Spleen (tissue), 13 donors: ENCODE measurements at places on chromosomes 1 and 21. TPM values are rescaled to one million over a fixed set of nuclear protein-coding genes. Genes with fewer than 3 reads are reported as not detected.

- DNase-seq, result no peak
These were observed 171.1 kb downstream of the DAB1 start for GRCh38 chr1:57252597-57253294.

Gene HUNK
- 0.09 TPM for total RNA-seq

GRCh38 chr1:226371027-226371694 is 36.7 kb downstream of the PARP1 start:
- no peak for DNase-seq

GRCh38 chr1:111802110-111802509 is 46.4 kb downstream of the DDX20 start:
- DNase-seq, result no peak

DNA sequence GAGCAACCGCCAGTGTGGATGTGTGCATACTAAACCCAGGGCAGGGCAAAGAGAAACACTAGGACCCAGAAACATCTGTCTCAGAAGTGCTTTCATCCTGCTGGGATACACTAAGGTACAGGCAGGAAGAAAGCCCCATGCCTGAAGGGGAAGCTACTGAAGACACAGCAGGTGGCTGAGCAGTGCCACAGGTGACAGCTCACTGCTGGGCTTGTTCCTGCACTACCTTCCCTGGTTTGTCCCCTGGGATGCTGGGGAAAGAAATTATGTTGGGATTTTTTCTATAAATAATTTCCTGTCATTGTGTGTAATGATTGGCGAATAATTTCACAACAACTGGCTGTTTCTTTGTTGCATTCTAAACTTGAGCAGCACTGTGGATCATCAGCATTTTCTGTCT is 245.3 kb upstream of the RAB4A start:
- DNase-seq, result no peak

- DNase-seq, result no peak
These were observed 11.0 kb upstream of the ZFP69B start for GRCh38 chr1:40439247-40439646.

DNA sequence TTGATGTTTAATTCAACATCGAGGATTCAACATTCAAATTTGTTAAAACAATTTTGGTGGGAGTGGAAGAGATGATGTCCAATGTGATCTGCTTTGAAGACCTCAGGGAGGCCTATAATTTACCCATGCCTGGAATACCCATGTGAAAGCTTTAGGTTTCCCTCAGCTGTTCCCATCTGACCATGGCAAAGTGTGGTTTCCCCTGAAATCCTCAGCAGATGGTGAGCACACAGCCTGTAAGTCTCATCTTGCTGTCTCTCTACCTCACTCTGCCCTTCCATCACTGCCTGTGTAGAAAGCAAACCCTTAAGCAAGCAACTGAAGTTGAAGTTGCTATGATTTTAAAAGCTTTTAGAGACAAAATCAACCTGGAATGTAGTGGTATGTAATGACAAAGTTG is 80.1 kb upstream of the ATF3 start:
- DNase-seq, result no peak

Gene NECTIN4
- total RNA-seq, result not detected

Gene CRABP2
- total RNA-seq, result 1.2 TPM

Gene CDC20
- total RNA-seq, result 3.8 TPM

Gene CD244
- total RNA-seq, result 23.4 TPM

DNA sequence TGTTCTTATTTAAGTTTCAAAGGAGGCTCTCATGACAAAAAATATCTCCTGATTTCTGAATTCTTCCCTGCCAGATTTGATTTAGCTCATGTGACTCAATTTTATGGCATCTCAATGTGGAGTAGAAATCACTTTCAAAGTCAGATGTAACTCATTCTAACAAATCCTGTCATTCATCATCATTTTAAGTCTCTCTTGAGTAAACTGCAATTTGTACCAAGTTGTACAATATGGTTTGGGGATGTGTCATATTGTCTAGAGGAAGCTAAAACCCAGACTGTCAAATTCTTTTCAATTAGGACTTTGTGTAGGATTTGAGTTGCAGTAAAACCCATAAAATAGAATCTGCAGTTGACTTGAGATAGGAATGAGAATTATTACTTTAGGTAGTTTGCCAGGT is 2101.0 kb downstream of the NCAM2 start:
- DNase-seq, result no peak

DNA sequence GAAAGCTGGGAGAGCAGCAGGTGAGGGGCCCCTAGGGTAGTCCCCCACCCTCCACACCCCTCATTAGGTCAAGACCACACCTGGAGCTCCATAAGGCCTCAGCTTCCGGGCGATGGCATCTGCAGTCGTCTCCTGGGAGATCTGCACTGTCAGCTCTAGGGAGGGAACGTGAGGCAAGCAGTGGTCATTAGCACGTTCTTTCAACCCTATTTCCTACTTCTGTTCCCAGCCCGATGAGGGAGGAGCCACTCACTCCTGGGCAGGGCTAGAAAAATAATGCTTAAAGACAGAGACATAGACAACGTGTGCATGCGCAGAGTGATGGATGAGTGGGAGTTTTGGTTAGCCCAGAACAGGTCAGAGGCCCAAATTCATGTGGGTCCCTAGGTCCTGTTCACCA is 9.7 kb downstream of the KDF1 start:
- DNase-seq, result peak; percentile 20

Gene CFAP74
- total RNA-seq, result 0.32 TPM

Gene ERICH3
- 0.65 TPM for total RNA-seq

Gene STYXL2
- not detected for total RNA-seq

DNA sequence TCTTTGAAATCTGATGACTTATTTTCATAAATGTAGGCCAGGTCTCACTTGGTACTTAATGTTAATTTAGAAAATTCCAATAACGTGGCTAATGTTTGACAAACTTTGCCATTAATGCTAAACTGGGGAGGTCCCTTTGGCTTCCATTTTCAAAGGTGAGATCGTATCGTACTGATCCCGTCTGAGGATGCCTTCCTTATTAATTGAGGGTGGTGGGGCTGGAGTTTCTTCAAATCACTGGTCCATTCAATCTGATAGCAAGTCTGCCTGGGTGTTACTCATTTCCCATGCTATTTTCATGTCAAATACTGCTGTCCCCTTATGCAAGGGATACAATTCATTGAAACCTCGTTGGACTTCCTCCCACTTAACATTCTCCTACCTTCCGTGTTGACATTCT is 327.1 kb downstream of the DISC1 start:
- no peak for DNase-seq

Gene UBE4B
- 40.7 TPM for total RNA-seq

GRCh38 chr1:15371610-15372545 is 37.8 kb upstream of the EFHD2 start:
- DNase-seq, result no peak

- no peak for DNase-seq
These were observed 63.3 kb upstream of the ZC3H11B start for GRCh38 chr1:219676012-219676765.

DNA sequence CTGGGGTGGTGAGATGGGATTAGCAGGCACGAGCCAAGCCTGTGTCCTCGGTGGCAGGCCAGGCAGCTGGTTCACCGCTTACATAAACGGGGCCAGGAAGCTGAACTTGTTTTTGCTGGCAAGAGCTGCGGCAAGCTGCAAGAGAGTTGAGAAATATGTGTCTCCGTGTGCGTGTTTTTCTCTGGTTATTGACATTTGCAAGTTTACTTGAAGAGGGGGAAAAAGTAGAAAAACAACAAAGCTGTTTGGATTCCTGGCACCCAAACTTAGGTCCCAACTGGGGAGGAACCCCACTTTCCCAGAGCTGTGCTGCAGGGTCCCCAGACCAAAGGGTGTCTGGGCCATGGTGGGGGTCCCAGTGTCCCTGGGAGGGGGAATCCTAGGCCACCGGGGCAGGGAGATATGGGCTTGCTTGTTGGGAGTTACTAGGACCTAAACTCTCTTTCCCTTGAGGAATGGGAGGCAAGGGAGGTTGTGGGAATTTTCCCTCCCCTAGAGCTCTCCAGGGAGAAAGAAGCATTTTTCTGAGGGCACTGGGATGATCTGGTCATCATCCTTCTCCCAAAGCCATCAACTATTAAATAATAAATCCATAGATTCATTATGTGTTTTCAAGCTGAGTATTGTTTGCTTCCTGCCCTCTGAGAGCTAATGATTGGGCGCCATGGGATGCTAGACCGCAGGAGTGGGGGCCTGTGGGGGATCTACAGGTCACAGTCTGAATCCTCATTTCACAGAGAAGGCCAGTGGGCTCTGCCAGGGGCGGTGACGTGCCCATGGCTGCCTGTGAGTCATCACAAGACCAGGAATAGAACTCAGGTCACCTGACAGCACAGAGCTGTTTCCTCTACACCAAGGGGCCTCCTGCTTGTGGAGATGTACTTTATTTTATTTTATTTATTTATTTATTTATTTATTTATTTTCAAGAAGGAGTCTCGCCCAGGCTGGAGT is 14.8 kb downstream of the IL6R start:
- peak; percentile 89 for DNase-seq

DNA sequence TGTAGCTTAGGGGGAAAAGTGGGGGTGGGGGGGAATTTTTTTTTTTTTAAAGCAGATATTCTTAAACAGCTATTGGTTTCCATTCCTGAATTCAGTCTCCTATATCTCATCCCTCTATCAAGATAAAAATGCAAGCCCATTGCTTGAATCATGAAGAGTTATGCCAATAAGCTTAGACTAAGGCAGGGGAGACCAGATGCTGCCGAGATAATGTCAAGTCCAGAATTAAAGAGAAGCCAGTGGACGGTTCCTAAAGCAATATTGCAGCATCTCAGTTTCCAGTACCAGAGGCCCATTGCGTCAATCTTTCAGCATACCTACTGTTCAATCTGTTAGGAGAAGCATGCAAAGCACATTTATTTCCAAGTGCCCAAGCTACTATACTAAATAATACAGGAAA is 309.4 kb downstream of the BARHL2 start:
- no peak for DNase-seq

DNA sequence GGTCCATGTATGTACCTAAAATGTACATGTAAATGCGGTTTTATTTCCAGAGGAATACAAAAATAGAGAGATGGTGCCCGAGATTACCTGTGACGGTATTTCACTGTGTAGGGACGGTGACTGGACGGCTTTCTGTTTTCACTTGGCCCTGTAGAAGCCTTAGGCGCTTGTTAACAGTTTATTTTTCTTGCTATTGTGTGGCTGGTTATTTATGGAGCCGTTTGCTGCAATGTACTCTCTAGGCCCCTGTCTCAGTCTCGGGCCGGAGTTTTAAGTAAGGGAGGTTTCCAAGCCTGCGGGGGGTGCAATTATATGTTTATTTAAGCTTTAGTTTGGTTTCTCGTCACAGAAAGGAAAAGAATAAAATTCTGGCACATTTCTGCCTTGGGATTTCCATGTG is 413 bp downstream of the EFCAB7 start:
- DNase-seq, result no peak

DNA sequence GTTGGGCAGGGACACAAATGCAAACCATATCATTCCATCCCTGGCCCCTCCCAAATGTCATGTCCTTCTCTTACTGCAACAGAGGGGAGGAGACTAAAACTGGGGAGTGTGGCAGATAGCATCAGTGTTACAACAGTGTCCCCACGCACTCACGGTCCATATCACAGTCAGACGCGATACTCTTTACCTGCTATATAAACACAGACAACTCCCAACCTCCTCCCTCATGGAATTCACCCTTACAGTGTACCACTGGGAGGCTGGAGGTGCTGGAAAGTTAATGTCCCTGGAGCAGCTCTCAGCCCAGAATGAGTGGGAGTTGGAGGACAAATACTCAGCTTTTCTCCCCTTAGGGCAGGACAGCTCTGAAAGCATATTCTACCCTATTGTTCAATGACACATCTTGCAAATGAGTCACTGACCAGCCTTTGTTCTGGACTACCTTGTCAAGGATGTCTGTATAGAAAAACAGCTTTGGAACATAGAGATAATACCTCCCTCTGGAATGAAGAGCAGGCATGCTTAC is 445.9 kb downstream of the SETD4 start:
- DNase-seq, result no peak

DNA sequence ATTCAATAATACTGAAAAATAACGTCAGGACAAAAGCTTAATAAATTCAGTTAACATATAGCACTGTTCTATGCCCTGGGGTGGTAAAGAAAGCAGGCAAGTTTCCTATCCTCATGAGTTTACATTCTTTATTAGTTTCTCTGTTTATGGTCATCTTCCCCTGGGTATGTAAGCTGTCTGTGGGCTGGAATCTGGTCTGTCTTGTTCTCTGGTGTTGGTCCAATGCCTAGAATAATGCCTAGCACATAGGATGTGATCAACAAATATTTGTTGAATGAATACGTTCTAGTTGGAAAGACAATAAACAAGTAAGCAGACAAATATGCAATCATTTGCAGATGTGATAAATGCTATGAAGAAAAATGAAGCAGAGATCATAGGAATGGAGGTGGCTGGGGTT is 7.2 kb upstream of the IGSF3 start:
- DNase-seq, result no peak

GRCh38 chr1:3515774-3516480 is 61.5 kb downstream of the ARHGEF16 start:
- no peak for DNase-seq

GRCh38 chr1:22978299-22978698 is 5.6 kb upstream of the LACTBL1 start:
- no peak for DNase-seq
